ENCODE measurements at places on chromosomes 5 and 9. TPM values are rescaled to one million over a fixed set of nuclear protein-coding genes. Genes with fewer than 3 reads are reported as not detected.
A peak's percentile ranks its signal among the peaks of the same experiment; 100 is the strongest.

KIF12 gene
- polyA plus RNA-seq = 256 TPM

MEGF10 gene
- 1.7 TPM for polyA plus RNA-seq

KCNN2 gene
- polyA plus RNA-seq = 6.5 TPM

CTSV gene
- polyA plus RNA-seq = 36.3 TPM

DNA sequence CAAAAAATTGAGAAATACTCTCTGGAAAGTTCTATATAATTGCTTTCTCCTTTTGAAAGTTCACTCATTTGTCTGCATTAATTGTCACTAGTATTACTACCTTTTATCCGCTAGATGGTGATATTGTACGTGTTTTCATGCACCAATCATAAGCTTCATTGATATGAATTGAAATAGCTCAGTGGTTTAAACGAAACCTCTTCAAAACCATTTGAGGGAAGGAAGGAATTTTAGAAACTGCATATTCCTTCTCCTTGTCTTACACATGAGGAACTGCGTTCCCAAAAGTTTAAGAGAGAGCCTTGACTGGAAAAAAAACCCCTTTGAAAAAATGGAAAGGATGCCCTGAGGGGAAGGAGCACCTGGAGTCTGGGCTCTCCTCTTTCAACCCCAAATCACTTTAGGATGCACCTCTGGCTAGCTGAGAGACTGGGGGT, 98.6 kb downstream of the YTHDC2 start:
- peak; percentile 22 for DNase-seq

DNA sequence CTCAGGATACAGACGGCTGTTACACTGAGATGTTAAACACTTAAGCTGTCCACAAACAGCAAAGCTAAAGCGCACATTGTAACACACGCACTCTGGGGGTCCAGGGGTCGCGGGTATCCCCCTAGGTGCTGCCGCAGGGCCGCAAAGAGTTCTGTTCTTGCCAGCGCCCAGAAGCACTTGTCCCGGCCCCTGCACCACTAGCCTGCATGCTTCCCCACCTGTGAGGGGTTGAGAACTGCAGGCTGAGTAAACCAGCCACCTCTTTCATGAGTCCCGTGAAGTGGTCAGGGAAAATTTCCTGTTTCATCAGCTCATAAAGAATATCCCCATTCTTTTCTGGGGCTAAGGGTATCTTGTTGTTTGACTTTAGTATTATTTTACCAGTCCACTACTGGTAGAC, 154.4 kb upstream of the FBXL17 start:
- no peak for DNase-seq

DNA sequence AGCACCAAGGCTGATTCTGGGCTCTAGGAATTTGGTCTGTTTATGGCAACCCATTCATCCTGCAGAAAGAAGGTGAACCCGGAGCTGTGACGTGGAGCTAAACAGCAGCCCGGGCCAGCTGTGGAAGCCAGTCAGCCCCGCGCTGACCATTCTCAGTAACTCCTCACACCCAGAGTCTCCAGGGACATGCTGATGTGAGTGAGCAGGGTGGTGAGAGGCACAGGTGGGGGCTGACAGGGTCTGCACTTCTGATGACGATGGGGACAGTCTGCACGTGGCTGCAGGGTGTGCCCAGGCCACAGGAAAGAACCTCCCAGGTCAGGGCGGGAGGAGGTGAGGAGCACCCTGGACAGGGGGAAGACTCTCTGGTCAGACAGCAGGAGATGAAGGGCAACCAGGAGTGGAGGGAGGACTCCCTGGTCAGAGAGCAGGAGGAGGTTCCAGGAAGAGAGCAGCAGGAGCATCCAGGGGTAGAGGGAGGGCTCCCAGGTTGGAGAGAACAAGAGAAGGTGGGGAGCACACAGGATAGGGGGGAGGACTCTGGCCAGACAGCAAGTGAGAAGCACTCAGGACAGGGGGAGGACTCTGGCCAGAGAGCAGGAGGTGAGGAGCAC, 26.1 kb upstream of the SLC6A3 start:
- no peak for DNase-seq

- DNase-seq = no peak
Measured at GRCh38 chr5:139262059-139262741, 31.3 kb upstream of the MATR3 start.

DNA sequence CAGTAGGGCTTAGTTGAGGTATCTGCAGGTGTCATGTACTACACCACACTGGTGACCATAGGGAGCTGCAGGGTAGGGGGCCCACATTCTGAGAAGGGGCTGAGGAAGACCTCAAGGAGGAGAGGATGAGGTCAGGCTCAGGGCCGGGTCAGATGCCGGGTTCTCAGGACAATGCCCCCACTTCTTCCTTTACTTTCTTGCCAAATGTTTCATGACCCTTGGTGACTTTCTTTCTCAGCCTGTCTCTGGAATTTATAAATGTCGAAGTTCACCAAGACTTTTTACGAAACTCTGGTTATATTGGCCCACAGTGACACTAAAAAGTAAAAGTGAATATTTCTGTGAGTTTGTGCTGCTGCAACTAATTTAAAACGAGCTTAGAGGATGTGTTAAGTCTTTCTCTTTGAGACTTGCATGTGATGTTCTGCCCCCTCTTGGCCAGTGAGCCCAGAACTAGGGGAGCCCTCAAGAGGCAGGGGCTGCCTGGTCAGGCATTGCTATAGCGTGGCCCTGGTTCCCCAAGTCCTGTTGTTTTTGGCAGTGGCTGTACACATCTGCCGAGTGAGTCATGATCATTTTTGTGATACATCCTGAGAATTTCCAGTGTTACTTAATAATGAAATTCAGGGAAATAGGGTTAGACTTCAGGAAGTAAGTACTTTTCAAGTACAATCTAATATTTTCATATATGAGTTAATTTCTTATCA, 11.2 kb downstream of the ACO1 start:
- DNase-seq = no peak

DNA sequence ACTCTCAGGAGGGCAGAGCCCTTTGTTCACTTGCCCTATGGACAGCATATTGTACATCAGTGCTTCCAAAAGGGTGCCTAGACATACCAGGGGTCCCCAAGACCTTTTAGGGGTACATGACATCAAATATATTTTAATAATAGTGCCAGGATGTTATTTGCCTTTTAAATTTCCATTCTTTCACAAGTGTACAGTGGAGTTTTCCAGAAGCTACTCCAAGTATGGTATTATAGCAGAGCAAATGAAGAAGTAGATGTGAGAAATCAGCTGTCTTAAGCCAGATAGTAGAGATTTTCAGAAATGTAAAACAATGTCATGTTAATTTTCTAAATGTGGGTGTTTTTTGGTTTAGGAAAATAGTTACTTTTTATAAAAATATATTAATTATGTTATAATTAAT, 15.6 kb downstream of the PTTG1 start:
- DNase-seq = no peak

DNA sequence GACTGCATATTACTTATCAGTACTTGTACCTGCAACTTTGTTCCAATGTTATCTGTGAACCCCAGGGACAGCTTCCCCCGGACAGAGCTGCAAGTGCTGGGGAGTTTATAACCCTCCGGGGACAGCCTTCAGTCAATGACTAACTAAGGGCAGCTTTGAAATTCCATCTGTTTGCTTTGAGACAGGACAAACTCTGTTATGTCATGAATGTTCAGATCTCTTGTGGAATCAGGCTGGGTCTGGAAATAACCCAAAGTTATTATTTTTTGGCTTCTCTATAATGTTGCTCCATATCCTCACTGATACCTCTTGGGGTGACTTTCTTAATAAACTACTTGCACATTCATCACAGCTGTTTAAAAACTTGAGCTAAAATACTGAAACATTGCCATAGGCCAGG, 617.5 kb upstream of the TLE4 start:
- no peak for DNase-seq

GRCh38 chr9:111036946-111037345, 1.3 kb downstream of the LPAR1 start:
- no peak for DNase-seq

DNA sequence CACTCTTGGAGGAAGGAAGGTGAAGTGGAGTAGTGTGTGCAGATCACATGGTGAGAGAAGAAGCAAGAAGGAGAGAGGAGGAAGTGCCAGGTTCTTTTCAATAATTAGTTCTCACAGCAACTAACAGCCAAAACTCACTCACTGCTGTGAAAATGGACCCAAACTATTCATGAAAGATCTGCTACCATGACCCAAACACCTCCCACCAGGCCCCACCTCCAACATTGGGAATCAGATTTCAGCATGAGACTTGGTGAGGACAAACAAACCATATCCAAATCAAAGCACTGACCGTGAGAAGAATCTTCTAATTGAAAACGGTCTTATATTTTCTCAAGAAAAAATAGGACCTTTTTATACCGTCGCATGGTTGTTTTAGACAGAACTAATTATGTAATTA, 468.7 kb upstream of the TYRP1 start:
- no peak for DNase-seq

GRCh38 chr5:148996270-148996669, 66.6 kb downstream of the SH3TC2 start:
- no peak for DNase-seq

DNA sequence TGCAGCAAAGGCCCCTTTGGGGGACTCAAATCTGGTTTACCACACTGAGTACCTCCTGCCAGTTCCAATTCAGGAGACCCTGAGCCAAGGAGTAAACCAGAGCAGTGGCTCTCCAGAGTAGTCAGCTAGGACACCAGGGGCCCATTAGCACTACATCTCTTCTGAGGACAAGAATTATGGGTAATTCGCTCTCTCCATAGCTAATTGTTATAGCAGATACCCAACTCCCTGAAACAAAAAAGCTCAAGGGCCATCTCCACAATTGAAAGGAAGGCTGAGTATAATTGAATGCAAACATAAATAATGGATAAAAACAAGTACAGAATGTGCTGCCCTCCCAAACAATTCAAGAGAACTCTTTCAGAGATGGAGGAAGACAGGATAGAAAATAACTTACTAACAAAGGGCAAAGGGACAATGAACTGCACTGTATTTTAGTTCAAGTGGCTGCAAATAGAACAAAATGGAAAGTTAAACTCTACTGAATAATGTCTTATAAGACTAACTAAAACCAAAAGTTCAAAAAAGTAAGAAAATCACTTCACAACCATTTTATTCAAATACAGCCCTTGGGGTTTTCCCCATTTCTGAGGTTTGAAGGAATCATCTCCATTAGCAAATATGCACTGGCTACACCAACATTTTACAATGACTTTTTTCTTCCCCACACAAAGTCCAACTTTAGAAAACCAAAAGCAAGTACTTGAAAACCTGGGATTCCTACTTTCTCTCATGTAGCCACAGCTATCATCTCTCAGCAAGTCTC, 118.8 kb downstream of the SIL1 start:
- DNase-seq = no peak

GRCh38 chr5:67465537-67466207, 269.1 kb upstream of the CD180 start:
- no peak for DNase-seq

DNA sequence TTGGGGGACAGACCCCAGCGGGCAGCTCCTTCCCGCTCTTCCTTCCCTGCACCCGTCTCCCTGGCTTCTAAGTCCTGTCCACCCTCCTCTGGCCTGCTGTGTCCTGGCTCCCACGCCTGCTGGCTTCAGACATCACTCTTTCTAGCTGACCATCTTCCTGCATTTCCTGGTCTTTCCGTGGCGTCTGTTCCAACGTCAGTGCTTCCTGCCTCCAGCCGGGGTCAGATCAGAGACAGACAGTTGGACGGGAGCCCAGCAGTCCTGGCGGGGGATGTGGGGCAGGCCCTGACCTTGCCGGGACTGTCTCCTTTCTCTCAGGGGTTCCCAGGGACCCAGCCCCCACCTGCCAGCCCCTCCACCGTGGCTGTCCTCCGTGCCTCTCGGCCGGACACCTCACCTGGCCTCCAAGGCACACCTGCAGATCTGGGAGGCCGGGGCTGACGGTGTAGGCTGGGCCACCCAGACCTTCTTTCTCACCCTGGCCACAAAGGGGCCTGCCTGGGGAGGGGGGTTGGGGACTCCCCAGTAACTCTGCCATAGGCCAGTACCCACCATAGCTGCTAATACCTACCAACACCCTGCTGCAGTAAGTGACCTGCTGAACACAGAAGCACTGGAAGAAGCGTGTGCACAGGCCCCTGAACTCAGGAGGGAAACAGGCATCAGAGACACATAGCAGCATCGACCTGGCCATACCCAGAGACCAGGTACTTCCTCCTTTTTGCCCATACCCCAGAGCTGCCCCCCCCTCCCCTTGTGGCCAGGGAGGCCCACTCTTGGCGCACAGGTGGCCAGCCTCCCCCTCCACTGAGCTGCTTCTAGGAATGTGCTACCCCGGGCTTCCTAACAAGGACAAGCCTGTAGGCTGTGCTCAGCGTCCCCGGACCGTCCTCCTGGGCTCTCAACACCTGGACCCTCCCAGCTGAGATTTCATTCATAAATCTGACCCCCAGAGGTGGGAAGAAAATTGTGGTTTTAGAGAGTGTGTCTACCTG, 5.1 kb downstream of the NRARP start:
- DNase-seq = no peak

- DNase-seq = no peak
Measured at GRCh38 chr9:87067426-87067825, 120.1 kb upstream of the GAS1 start.

DNA sequence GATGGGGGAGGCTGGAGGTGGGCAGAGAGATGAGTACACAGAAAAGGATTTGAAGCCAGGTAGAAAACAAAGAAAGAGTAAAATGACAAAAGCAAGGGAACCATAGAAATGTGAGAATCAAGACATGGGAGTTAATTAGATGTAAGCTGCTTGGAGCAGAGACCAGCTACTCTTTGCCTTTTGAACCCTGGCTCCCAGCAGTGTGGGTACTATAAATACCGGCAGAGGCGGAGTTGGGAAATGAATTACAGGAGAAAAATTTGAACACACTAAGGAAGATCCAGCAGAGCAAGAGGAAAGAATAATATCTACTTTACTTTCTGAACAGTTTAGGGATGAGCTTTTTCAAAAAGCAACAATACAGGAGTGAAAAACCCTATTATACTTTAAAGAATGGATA, 36.5 kb downstream of the KIF24 start:
- DNase-seq = no peak

DNA sequence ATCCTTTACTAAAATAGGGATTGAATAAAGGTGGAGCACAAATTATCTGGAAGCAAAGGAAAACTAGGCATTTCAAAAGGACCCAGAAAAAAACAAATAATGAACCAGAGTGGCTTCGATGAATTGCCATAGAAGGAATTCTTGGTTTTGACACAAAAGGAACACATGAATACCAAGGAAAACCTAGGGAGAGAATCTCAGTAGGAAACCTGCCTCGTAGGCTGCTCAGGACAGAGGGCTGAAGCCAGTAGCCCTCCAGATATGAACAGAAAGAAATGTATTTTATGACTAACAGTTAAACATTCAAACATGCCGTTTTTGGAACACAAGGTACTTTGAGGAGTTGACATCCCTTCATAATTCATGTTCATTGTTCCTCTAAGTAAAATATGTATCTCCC, 245.5 kb downstream of the SLF1 start:
- DNase-seq = no peak

DNA sequence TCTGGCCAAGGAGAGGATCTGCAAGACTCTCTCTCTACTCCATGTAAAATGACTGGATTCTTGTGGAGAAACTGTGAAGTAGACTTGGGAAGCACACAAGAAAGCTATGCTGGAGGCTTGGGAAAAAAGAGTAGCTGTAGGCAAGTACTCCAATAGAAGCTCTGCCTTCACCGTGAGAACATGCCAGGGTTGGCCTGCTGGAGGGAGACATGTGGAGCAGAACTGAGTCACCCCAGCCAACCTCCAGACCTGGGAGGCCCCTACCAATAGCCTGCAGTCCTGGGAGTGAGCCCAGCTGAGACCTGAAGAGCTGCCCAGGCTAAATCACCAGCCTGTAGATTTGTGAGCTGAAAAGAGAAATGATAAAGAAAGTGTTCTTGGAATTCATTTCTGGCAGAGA, 66.6 kb downstream of the DEPDC1B start:
- DNase-seq = no peak
